ENCODE measurements at places on chromosomes 4 and X.

- no peak for DNase-seq
Measured at GRCh38 chrX:22739276-22739675, 260.5 kb upstream of the DDX53 start.

GRCh38 chr4:105520819-105521790 lies 31.3 kb upstream of the ARHGEF38 start:
- no peak for DNase-seq

- DNase-seq = no peak
Measured at GRCh38 chr4:105246712-105247111, 100.0 kb downstream of the TET2 start.

GRCh38 chrX:118824173-118824730 lies 628 bp downstream of the ZCCHC12 start:
- no peak for DNase-seq

- DNase-seq = no peak
Measured at GRCh38 chr4:9762823-9763475, 18.5 kb upstream of the DRD5 start.

GRCh38 chr4:142960867-142961644 lies 115.0 kb upstream of the INPP4B start:
- DNase-seq = no peak

- DNase-seq = no peak
Measured at GRCh38 chr4:74056858-74057562, 18.5 kb upstream of the CXCL3 start.

- DNase-seq = no peak
Measured at GRCh38 chr4:38317041-38317674, 346.8 kb upstream of the KLF3 start.

GRCh38 chr4:159413306-159413943 lies 310.5 kb downstream of the RAPGEF2 start:
- DNase-seq = no peak

- DNase-seq = no peak
Measured at GRCh38 chr4:138655286-138655685, 360.3 kb upstream of the NOCT start.

- DNase-seq = no peak
Measured at GRCh38 chrX:51456814-51457213, 39.6 kb downstream of the NUDT11 start.

GRCh38 chrX:3532581-3533085 lies 180.8 kb downstream of the PRKX start:
- no peak for DNase-seq

GRCh38 chrX:31893525-31893924 lies 821.7 kb upstream of the FTHL17 start:
- DNase-seq = no peak

DNA sequence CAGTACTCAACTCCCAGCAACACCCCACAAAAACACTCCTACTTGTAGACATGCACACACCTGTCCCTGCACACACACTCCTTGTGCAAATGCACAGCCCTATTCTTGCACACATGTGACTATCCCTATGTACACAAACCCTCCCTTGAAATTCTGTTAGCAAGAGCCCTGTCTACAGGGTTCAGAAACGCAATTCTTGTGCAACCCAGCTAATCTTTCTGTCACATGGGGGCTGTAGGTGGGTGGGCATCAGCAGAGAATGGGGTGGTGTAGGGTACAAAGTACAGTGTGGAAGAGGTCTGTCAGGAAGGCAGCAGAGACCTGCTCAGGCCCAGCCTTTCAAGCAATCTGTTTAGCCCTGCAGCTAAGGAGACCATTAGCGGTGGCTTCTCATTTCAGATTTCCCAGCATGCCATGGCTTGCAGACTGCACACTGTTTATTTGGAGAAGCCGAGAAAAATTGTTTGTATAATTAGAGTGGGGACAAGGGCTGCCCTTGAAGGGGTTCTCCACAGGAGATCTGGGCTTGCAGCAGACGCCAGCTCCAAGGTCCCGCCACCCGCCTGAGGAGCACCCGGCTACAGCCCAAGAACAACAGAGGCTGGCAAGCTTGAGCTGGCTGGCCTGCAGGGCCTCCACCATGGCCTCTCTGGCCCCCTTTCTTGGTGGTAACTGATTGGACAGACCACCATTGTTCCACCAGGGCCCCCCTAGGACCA lies 144.0 kb upstream of the PJA1 start:
- DNase-seq = no peak

GRCh38 chr4:55132775-55133174 lies 7.4 kb upstream of the KDR start:
- no peak for DNase-seq

DNA sequence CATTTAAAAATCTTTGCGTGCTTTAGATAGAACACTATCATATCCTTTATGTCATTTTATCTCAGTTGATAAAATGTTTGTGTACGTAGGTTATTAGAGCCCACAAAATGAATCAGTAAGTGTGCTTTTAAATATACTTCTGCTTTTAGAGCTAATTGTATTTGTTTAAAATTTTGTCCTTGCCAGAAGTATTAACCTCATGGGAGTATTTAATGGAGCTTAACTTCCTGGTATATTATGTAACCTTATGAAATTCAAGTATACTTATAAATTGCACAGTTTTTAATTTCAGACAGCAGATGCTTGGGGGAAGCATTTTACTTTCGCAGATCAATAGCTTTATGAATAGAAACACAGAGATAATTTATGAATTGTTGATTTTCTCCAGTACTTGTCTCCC lies 90.2 kb downstream of the DIPK2B start:
- DNase-seq = no peak

DNA sequence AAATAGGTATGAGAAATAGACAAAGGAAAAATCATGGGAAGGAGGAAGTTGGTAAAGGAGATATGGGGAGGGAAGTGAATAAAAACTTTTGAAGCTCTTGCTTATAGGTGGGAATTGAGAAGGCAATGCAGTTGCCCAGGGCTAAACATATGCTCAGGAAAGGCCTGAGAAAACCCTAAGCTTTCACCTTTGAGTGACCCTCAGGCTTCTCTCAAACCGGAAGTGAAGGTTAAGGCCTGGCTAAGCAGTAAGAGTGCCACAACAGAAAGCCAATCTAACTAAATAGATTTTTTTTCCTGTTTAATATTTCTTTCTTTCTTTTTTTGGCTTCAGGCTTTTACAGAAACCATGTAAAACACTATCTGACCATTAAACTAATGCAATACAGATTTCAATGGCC lies 69.5 kb upstream of the GABRA3 start:
- no peak for DNase-seq

DNA sequence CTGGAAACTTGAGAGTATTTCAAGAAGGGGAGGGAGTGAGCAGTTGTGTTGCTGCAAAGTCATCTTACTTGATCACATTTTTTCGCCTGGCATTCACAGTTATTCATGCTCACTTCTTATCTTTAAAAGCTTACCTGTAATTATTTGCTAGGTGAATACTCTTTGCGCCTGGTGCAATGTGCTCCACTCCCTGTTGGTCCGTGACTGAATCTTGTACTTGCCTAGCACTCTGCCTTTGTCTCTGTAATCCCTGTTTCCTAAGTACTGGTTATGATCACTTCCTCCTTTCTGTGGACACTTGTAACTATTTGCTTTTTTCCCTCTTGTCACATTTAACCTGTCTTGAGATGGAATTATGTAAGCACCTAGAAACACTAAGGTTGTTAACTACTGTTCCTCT lies 5.8 kb downstream of the BMP2K start:
- no peak for DNase-seq

DNA sequence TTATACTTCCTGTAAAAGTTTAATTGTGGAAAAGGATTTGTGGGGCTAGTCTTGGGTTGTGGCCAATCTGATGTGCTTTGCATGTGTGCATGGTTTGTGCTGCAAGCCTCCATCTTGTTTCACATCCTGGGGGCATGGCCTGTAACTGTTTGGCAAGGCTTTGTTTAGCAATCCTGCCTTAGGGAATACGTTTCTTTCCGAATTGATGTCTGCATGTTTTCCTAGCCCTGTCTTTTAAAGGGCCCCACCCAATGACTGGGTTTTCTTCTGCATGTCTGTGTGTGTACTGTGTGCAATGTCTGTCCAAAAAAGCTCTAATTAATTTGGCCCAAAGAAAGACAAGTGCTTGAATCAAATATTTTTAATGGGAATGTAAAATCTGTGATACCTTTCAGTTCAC lies 74.6 kb upstream of the MID1IP1 start:
- DNase-seq = no peak

- DNase-seq = no peak
Measured at GRCh38 chrX:109862433-109862832, 129.4 kb upstream of the ACSL4 start.

DNA sequence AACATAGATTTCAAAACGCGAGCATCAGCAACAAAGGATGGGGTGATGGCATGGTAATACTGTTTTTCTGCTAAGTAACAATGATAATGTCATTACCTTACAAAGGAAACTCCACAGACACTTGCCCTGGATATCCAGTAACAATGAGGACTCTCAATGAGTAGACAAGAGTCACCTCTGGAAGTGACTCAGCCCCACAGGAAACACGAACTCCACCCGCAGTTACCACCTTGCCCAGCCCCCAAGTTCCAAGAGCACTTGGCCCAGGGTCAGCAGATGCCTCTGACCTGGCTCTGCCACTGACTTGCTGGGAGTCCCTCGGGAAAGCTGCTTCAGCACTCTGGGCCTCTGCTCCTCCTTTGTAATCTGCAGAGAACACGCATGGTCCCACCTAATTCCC lies 110.3 kb upstream of the MAP3K15 start:
- DNase-seq = peak; percentile 40

- DNase-seq = no peak
Measured at GRCh38 chr4:141497627-141498026, 138.8 kb upstream of the IL15 start.

- no peak for DNase-seq
Measured at GRCh38 chr4:1763550-1764080, 29.5 kb upstream of the FGFR3 start.

GRCh38 chrX:39629001-39629400 lies 468.8 kb downstream of the BCOR start:
- no peak for DNase-seq

- DNase-seq = no peak
Measured at GRCh38 chr4:171308661-171309060, 504.5 kb upstream of the GALNTL6 start.
